ENCODE measurements at places on chromosomes 3 and 15.
A peak's percentile ranks its signal among the peaks of the same experiment; 100 is the strongest.

GRCh38 chr3:24141548-24141947 lies 196.5 kb downstream of the NR1D2 start:
- DNase-seq: no peak

DNA sequence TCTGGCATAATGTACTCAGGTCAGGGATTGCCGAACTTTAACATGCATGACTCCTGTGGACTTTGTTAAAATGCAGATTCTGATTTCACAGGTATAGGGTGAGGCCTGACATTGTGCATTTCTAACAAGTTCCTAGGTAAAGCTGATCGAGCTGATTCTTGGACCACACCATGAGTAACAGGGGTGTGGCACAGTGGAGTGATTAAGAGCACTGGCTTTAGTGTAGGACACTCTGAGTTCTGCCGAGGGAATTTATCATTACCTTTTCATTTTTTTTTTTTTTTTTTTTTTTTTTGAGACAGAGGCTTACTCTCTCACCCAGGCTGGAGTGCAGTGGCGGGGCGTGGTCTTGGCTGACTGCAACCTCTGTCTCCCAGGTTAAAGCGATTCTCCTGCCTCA lies 169.3 kb downstream of the ADAMTS9 start:
- no peak for DNase-seq

- DNase-seq: peak; percentile 58
Observed at GRCh38 chr15:43514241-43515057, 3.0 kb upstream of the MAP1A start.

- DNase-seq: no peak
Observed at GRCh38 chr3:24494618-24495325, at the start of gene THRB. THRB (minus strand) TSS chr3:24494850.

GRCh38 chr3:42032693-42033349 lies 58.3 kb upstream of the TRAK1 start:
- peak; percentile 86 for DNase-seq

- no peak for DNase-seq
Observed at GRCh38 chr3:23761440-23761896, 44.3 kb upstream of the UBE2E1 start.

DNA sequence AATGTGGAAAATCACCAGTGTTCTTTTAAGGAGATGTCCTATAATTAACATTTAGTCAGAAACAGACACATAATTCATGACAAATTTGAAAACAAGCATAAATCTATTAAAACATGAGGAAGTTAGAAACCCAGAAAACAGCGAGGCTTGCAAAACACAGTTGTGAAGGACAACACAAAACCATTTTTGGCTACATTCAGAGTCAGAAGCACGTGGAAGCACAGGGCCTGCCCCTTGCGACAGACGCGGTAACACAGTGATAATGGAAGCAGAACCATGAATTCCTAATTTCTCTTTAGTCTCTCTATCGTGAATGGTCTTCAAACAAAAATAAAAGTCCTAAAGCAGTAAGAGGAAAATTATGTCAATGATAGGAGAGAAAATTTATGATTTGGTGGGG lies 12.2 kb downstream of the NCEH1 start:
- DNase-seq: no peak

- DNase-seq: no peak
Observed at GRCh38 chr3:113234028-113234427, 22.7 kb downstream of the BOC start.

GRCh38 chr15:66402761-66403284 lies 16.1 kb downstream of the MAP2K1 start:
- DNase-seq: no peak

DNA sequence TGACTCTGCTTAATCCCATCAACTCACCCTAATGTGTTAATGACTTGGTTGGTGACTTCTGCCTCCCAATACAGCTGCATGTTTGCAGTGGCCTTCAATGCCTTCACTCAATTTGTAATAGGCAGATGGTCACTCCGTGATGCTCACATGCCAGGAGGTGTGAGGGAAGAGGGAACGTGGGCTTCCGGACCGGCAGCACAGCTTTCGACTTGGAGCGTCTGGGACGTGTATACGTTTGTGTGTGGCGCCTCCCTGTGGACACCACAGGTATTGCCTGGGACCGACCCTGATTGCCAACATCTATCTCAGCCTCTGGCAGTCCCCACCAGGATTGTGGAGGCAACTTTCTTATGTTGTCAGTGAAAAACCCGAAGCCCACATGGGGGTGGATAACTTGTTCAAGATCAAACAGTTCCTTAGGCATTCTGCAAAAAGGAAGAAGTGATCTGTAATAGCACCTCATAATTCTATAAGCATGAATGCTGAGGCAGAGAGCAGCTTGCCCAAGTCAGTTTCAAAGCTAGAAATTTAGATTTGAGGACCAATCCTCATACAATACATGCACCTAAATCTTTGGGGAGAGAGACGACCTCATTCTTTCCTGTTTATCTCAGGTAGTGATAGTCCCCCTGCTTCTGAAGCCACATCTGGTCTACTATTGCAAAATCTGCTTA lies 16.9 kb downstream of the MRPL46 start:
- peak; percentile 53 for DNase-seq

- no peak for DNase-seq
Observed at GRCh38 chr15:85725564-85725963, 69.2 kb downstream of the KLHL25 start.

GRCh38 chr3:11720917-11721411 lies 77.2 kb upstream of the VGLL4 start:
- peak; percentile 76 for DNase-seq

- no peak for DNase-seq
Observed at GRCh38 chr3:27661797-27662196, 60.3 kb downstream of the EOMES start.

DNA sequence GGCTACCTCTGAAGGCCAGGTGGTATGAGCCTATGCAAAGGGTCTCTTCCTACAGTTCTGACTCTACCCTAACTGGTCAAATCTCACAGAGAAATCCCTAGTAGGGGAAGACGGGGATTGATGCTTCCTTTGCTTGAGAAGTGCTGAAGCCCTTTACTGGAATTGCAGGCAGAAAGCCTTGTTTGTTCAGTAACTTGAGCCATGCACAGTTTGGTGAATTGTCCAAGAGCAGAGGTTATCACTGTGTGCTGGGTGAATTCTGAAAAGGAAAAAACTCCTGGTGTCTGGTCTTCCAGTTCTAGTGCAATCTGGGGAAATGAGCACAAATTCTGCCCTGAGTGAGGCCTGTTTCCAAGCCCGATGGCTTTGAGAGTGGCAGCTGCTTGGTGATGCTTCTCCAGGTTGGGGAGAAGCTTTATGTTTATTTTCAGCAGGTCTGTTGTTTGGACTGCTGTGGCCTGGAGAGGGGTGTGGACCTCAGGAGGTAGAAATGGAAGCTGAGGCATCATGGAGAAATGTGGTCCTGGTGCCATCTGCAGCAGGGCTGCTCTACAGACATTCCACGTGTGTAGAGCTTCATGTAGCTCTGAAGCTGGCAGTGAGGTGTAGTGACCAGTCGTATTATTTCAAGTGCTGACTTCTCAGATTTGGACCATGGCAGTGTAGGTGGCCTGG lies 60.9 kb downstream of the ARNT2 start:
- no peak for DNase-seq

- DNase-seq: no peak
Observed at GRCh38 chr3:143832433-143832832, 15.8 kb downstream of the SLC9A9 start.

GRCh38 chr15:77810130-77810571 lies 177.4 kb upstream of the LINGO1 start:
- DNase-seq: no peak

Data from G401 (cell line).